GM23248 (cell line): ENCODE measurements at places on chromosomes 3 and 15. TPM values are rescaled to one million over a fixed set of nuclear protein-coding genes. Genes with fewer than 3 reads are reported as not detected.

DNA sequence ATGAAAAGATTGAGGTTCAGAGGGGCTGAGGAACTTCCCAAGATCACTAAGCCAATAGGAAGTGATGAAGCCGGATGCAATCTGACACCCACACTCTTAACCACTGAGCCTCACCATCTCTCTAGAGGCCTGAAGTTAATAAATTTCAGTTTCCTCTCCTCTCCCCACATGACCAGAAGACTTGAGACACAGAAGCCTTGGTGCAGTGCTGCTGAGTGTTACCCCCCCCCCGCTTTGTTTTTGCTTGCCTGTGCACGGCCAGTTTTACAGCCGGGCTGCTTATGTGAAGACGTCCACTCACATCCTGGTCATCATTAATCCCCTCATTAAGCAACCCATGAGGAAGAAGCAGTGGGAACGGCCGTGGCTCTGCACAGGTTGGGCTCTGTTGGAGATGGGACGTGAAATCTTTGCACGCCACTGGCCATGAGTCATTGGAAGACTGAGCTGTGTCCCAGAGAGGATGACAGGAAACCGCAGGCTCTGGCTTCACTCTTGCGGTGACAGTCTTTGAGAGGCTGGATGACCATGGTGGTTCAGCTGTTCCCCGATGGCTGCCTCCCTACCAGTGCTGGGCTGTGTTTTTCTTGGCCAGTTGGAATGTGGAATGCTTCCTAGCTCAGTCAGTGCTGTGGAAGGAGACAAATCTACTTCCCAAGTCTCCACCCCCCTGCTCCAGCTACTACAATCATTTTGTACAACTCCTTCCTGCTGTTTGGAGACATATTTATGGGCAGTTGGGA is 232.6 kb upstream of the LRTM1 start:
- DNase-seq: peak; percentile 99

DNA sequence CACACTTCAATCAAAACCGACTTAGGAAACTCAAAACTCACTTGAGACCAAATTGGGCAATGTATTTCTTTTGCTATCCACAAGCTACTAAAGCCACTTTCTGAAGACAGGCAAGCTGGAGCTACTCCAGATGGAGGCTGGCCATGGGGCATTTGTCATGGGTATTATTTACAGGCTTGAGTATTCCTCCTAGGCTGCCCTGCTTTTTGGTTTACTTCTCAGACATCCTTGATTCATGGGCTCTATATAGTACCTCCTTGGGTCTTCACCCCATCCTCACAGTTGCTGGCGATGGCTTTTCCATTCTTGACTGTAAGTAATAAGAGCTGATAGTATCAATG is 18.6 kb upstream of the SYNM start:
- no peak for DNase-seq

- peak; percentile 65 for DNase-seq
Observed at GRCh38 chr15:48865370-48866079, 12.4 kb upstream of the EID1 start.

LEKR1 gene
- 0.32 TPM in 1 of 2 replicates, not detected in the other for total RNA-seq

LMCD1 gene
- 149 and 259 TPM in 2 replicates for total RNA-seq

DNA sequence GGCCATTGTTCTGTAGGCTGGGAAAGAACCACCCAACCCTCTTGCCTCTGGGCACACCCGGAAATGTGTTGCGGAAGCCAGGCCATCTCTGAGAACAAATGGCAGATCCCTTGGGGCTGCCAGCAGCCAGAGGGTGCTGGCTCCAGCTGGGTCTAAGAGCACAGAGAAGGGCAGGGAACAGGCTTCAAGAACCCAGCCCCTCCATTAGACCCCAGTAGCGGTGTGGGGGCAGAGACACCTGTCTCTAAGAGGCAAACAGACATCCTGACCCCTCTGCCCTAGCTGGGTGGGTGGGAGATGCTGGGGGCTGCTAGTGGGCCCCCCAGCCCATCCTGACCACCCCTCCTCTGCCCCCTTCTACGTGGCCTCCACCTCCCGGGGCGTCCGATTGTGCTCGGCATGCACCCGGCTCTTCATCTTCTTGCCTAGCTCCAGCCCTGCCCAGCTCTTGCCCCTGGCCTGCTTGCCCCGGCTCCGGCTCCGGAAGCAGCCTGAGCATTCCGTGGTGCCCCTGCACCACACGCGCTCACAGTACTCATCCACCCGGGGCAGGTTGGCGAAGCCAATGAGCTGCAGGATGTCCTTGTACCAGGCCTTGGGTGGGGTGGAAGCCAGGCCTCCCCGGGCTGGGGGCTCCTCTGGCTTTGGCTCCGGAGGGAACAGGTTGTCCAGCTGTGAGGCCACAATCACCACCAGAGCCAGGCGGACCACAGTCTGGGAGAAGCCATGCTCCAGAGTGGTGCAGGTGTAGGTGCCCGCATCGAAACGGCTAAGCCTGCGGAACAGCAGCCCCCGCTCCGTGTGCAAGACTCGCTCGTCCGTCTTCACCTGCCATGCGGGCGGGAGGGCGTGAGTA is 9.4 kb downstream of the SEMA3G start:
- no peak for DNase-seq

SHC4 gene
- total RNA-seq: 0.43 and 0.76 TPM in 2 replicates

DNA sequence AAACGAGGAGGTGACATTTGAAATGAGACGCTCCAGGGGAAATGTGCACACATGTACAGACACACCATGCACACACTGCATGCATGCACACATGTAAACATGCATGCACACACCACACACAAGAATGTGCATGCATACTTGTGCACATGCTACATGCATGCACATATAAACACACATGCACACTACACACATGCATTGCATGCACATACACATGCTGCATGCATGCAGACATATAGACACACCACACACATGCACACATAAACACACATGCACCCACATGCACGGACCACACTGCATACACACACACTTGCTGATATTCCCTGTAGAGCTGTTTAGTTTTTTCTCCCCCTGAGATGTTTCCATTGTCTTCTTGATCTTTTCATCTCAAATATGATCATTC is 37.8 kb upstream of the SLC6A1 start:
- no peak for DNase-seq

CCR8 gene
- not detected in 2 replicates for total RNA-seq

GRCh38 chr15:62432702-62433398 is 267.8 kb upstream of the C2CD4B start:
- peak; percentile 65 for DNase-seq

GRCh38 chr3:194880940-194881925 is 195.6 kb downstream of the FAM43A start:
- DNase-seq: no peak

EPHA3 gene
- total RNA-seq: under 0.01 TPM in 1 of 2 replicates, not detected in the other
